SK-N-SH (cell line): ENCODE measurements at places on chromosomes 1 and 21. TPM values are rescaled to one million over a fixed set of nuclear protein-coding genes. Genes with fewer than 3 reads are reported as not detected.

The CFHR1 gene
- 0.23 and 0.31 TPM in 2 replicates for polyA plus RNA-seq

The CLCA2 gene
- 0.02 TPM in 2 replicates for polyA plus RNA-seq

- H3K4me3 ChIP-seq, result no peak overlapping the region
- no peak overlapping the region for H3K27ac ChIP-seq
- H3K4me1 ChIP-seq, result no peaks in the 10 kb centered on the region
These were observed 35.0 kb downstream of the HMGB4 start for GRCh38 chr1:33898881-33899280.

The PPIAL4G gene
- not detected in 2 replicates for polyA plus RNA-seq

The TENT5C gene
- 0.90 and 1.2 TPM in 2 replicates for polyA plus RNA-seq

The IFI44 gene
- polyA plus RNA-seq, result 6.5 and 8.7 TPM in 2 replicates

DNA sequence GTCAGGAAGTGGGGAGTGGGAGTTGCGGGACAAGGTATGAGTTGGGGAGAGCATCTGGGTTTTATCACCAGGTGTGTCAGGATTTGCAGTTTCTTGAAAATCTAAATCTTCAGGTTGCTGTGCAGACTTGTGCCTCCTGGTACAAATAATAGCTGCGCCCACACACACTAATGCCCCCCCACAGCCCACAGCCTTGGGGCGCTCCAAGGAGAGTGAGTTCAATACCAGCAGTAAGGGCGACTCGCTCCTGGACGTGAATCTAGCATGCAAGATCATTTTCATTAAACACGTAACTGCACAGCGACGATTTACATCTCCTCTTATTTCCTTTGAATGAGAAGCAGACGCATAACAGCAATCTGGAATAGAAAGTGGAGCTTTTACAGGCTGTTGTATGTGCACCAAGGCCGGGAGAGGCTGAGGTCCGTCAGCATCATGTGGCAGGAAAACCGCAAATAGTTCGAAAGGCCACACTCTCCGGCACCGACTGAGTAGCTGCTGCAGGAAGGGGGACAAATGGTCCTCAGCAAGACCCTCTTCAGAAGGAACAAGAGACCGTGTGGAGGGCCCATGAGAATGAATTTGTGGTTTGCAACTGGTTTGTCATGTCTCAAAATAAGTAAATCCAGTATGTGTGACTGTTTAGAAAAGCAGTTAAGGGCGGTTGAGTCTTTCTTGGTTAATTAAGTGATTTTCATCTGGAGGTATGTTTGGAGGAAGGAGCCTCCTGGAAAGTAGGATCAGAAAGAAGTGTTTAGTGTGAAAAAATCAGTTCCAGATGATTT, 439.5 kb downstream of the SMYD3 start:
- no peaks in the 10 kb centered on the region for H3K36me3 ChIP-seq
- no peak overlapping the region for H3K4me3 ChIP-seq
- H3K27ac ChIP-seq, result no peak overlapping the region

The RSPH1 gene
- 0.97 and 1.1 TPM in 2 replicates for polyA plus RNA-seq

DNA sequence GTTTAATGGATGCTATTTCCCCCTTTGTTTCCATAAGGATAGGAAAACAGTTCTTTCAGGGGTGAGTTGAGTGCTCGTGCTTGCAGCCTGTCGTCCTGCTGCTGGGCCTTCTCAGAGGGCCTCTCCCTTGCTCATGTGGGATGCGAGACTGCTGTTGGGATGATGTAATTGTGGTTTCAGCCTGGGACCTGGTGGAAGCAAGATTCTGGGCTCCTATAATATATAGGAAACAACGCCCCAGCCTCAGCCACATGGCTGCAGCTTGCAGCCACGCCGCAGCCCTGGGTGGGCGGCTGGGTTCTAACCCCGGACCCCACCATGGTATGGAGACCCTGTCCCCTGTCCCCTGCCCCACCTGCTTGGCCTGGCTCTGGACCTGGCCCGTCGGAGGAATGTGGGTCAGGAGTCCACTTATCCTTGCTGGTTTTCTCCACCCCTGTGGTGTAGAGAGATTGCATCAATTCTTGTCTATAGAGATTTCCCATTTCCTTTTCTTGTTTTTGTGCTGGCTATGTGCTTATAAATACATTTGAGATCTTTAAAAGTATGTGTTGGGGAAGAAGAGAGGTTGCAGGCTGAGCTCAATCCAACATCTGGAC, 357.8 kb downstream of the SIPA1L2 start:
- no peak for DNase-seq
- no peaks in the 10 kb centered on the region for H3K4me1 ChIP-seq
- H3K4me3 ChIP-seq, result no peak overlapping the region
- H3K27me3 ChIP-seq, result no peaks in the 10 kb centered on the region

DNA sequence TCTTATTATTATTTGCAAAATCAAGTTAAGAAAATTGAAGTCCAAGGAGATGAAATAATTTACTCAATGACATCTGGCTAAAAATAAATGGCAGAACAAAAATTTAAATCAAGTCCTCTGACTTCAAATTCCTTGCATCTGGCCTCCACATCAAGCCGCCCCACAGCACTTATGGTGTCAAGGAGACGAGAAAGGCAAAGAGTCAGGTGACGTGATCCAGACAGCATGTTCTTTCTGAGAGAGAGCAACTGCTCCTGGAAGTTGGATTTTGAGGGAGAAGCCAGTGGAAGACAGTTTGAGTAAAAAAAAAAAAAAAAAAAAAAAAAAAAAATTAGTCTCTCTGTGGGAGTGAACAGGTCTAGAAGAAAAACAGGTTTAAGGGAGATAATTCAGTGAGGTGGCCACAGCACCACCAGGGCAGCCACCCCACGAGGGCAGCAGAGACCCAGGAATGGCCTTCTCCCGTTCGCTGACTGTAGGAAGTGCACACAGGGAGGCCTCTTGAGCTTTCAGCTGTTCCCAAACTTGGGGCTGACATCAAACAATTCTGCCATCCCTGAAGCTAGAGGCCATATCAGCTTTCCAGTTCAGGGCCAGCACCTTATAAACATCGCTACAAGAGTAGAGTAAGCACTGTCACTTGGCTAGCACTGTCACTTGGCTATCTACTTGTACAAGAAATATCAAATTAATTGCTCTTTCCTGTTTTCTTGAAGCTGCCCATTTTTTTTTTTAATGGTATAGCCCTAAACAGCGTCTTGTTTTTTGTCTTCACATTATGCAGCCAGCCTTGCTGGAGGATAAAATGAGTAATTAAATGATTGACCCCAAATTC, 7.8 kb downstream of the C1orf162 start:
- peaks cover 3% of the 10 kb centered on the region; the same call in 1 of the 2 replicates for H3K4me1 ChIP-seq
- no peaks in the 10 kb centered on the region for H3K27me3 ChIP-seq
- peak; percentile 62 for DNase-seq

DNA sequence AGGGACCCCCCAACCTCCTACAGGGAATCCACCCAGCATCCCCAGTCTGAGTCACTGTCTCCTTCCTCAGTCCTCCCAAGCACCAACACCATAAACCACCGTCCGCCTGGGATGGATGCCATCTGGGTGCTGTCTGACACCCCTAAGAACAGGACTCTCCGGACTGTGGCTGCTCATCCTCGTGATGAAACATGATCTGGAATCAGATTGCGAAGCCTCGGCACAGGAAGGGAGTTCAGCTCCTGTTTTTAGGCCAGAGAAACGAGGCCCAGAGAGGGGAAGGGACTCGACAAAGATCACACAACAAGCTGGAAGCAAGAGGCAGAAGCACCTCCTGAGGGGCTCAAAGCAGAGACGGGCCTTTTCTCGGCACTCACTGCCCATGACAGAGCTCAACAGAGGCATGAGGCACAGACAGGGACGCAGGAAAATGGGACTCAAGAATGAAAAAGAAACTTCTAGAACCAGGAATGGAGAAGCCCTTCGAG, 8.4 kb downstream of the KCNN3 start:
- H3K36me3 ChIP-seq, result no peaks in the 10 kb centered on the region
- H3K4me3 ChIP-seq, result no peak overlapping the region
- H3K4me1 ChIP-seq, result peaks cover 16% of the 10 kb centered on the region; the same call in 1 of the 2 replicates

The AADACL4 gene
- 0.32 and 0.59 TPM in 2 replicates for polyA plus RNA-seq

The GSTM2 gene
- 70.2 and 97.6 TPM in 2 replicates for polyA plus RNA-seq

DNA sequence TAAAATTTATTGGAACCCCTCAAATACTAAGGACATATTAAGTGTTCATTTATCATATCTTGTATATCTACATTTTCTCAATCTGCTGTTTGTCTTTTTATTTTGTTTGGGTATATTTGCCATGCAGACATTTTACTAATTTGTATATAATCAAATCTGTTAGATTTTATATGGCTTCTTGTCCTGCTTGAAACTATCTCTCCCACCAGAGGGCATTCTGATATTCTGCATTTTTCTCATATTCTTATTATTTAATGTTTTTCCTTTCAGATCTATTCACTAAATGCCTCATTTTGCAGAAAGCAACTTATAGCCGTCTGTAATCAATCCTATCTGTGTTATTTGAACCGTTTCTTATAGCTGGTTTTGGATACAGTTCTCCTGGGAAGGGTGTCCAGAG, 745.5 kb downstream of the LRRIQ3 start:
- no peaks in the 10 kb centered on the region for H3K27me3 ChIP-seq
- no peaks in the 10 kb centered on the region for H3K36me3 ChIP-seq
- no peak for DNase-seq

DNA sequence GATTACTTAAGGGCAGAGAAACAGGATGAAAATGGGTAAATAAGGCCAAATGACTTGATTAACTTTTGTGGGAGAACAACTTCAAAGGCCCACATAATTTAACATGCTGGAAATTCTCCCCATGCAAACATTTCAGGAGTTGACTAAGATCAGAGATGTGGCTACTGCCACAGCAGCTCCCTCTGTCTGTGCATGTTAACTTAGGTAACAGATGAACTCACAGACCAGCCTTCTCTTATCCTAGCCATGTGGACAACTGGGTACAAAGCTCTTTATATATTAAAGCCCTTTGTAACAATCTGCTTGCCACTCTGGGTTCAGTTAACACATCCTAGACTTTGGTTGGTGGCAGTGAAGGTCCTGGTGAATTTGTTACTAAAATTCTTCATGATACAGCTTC, 33.2 kb downstream of the BEND5 start:
- peaks cover 64% of the 10 kb centered on the region for H3K36me3 ChIP-seq
- H3K4me3 ChIP-seq, result no peak overlapping the region
- H3K27ac ChIP-seq, result no peak overlapping the region
- no peak for DNase-seq
- no peaks in the 10 kb centered on the region for H3K4me1 ChIP-seq

DNA sequence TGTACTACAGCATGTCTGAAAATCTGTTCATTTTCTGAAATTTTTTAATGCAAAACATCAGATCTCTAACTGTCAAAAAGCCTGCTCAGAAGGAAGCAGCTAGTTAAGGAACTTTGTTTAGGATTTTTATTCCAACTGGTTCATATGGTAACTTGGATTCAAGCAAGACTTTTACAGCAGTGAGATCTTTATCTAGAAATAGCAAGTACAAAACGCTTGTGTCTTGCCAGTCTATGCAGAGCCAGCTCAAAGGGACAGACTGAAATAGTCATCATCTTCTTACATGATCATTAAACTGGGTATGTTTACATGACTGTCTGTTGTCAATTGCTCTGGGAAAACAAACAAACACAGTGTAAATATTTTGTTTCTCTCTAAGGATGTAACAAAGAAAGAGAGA, 37.6 kb downstream of the DDAH1 start:
- peak overlapping the region; percentile 70 for H3K27ac ChIP-seq
- no peak overlapping the region for H3K4me3 ChIP-seq
- no peaks in the 10 kb centered on the region for H3K27me3 ChIP-seq
- no peaks in the 10 kb centered on the region; the same call in 1 of the 2 replicates for H3K36me3 ChIP-seq
